GM12878 (cell line): ENCODE measurements at places on chromosomes 2 and 18. TPM values are rescaled to one million over a fixed set of nuclear protein-coding genes. Genes with fewer than 3 reads are reported as not detected.

DNA sequence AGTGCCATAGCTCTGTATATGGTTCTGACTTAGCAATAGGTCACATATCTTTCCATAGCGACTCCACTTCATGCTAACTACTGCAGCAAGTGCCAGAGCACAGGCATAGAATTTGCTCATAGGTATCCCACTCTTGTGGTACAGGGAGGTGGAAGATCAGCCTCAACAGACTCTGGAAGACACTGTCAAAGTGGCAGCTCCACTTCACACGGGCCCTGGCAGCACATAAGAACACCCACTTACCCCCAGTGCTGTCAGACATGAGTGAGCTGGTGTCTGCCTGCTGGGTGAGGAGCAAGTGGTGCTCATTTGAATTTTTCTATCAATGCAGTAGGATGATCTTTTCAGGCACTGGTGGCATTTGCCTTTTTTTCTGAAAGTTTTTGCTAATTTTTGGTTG is 48.6 kb downstream of the BCL2L11 start:
- no peak for DNase-seq

GRCh38 chr18:12408247-12408869 is 629 bp downstream of the PRELID3A start:
- DNase-seq, result no peak

DNA sequence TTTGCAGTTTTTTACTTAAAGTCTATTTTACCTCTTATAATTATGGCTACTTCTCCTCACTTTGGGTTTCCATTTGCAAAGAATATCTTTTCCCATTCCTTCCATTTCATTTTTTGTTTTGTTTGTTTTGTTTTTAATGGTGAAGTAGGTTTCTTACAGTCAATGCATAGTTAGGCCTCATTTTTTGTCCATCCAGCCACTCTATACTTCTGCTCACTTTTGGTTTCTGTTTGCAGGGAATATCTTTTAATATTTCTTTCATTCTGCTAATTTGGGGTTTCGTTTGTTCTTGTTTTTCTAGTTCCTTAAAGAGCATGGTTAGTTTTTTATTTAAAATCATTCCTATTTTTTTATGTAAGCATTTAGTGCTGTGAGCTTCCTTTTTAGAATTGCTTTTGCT is 339.4 kb downstream of the GRB14 start:
- no peak for DNase-seq

The EMILIN1 gene
- 1.6 and 1.7 TPM in 2 replicates for total RNA-seq

- peak; percentile 27 for DNase-seq
Observed at GRCh38 chr2:218406949-218407618, 7.4 kb downstream of the CTDSP1 start.

The SRD5A2 gene
- total RNA-seq, result not detected in 2 replicates
